OCI-LY7 (cell line): ENCODE measurements at places on chromosomes 12 and 14.

- no peak for DNase-seq
Measured at GRCh38 chr12:27176765-27177164, 67.3 kb upstream of the STK38L start.

DNA sequence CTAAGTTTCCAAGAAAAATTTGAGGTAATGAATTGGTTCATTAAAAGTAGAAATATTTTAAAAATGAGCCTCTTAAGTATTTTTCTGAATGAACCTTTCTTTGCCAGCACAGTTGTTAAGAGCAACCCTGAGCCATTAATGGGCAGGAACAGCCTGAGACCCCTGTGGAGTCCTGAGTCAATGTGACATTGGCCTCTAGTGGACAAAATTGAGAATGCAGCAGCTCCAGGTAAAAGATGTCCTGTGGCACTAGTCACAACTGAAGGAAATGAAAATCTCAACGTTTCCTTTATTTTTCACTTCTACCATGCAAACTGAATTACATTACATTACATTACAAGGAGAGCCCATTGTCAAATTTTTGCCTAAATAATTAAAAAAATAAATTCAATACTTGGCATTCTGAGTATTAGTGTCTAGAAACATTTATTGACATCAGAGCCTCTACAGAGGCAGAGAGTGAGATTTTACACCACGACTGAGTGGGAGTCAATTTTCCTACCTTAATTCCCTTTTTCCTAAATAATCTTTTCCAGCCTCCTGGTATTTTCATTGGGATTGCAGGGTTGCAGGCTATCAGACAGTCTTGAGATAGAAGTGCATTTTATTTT, 135.7 kb downstream of the PPM1H start:
- peak; percentile 76 for DNase-seq

DNA sequence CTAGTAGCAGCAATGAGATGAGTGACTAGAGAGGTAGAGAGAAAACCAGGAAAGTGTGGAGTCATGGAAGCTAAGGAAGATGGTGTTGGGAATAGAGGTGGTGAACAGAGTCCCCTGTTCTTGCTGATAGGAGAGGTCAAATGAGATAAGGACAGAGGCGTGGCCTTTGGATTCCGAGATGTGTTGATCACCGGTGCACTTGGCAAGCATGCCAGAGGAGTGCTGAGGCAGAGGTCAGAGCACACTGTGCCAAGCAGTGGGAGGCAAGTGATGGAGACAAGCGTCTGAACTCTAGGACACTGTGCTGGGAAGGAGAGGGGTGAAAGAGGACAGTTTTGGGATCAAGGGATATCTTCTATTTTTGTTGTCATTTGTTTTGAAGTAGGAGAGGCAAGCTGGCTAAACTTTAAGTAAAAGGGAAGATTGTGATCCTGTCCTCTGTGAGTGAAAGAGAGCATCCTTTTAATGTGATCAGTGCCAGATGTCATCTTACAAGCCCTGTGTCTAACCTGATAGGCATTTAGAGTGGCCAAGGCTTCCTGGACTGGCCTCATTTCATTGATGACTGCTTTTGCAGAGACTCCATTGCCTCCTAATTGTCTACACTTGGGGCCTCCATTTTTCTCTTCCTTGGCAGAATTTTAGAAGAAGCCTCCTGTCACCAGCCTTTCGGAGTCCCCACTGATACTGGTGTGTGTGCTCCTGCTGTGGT, 336.4 kb downstream of the CACNA1C start:
- no peak for DNase-seq

- no peak for DNase-seq
Measured at GRCh38 chr12:65532162-65532561, 253.7 kb downstream of the MSRB3 start.

DNA sequence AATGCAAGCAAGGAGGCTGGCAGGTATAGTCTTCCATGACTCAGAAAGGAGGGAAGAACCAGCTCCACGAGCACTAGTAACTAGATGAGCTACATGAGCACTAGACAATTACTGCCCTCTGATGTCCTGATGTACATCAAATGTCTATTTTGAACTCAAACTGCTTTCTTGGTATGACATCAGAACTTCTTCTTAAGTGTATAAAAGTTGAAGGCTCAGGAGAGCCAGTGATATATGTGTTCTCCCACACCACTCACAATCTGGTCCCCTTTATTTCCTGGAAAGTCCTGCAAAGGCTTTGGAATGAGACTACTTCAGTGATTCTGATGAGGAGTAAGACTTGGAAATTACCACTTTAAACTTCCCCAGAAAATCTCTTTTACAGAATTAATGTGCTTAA, 18.5 kb upstream of the DHRS7 start:
- DNase-seq, result peak; percentile 58

DNA sequence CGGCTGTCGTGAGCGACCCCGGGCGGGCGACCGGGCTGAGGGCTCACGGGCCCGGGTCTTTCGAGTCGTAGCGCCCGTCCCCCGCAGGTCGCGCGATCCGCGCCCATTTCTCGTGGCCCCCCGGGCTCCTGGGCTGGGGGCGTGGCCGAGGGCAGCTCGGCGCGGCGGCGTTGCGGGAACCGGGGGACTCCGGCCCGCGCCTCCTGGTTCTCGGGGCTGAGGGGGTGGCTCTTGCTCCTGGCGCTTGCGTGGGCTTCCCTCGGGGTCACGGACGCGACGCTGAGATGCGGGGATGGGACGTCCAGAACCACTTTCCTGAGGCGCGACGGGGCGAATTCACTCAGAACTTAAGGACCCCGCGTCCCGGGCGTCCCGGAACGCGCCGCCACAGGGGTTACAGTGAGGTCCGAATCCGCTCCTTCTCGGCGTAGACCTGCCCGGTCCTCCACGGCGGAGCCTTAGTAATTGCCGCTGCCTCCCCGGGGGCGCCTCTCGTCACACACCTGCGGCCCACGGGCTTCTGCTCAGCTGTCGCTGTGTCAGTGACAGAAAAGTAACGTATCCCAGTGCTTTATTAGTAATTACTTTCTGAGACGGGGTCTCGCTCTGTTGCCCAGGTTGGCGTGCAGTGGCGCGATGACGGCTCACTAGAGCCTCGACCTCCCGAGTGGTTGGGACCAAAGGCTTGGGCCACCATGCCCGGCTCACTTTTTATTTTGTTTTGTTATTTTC, 606 bp downstream of the EP400 start:
- peak; percentile 48 for DNase-seq

DNA sequence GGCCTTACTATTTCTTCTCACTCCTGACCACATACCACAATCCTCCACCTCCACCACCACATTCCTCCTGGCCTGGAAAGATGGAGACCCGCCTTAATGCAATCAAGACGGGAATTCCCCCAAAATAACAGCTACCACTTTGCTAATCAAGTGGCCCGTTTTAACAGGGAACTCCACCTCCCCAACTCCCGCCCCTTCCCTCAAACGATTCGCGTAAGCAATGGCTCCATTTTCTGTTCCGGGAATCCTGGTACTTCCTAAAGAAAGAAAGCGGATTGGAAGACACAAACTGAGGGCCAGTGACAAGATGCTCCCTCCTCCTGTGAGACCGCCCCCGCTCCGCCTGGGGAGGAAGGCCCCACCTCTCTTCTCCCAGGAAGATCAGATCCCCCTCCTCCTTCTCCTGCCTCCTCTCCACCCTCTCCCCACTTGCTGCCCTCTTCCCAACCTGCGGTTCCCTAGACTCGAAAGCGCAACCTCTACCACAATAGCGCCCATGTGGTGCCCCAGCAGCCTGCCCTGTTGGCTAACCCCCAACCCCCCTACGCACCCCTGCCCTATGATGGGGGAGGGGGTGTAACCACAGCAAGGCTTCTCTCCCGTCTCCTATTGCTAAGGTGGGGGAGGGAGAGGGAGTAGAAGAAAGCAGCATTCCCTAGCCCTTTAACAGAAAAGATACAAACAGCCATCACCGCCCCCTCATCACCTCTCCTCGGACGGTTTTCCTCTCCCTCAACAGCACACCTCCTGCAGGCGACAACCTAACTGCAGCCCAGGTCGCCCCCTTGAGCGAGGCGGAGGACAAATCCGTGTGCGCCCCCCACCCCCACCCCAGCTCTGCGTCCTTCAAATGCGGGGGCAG, 777 bp downstream of the ARF3 start:
- DNase-seq, result peak; percentile 48

- DNase-seq, result no peak
Measured at GRCh38 chr12:6361834-6362233, 13.5 kb downstream of the SCNN1A start.

GRCh38 chr12:52670506-52670905, 9.7 kb downstream of the KRT1 start:
- no peak for DNase-seq

DNA sequence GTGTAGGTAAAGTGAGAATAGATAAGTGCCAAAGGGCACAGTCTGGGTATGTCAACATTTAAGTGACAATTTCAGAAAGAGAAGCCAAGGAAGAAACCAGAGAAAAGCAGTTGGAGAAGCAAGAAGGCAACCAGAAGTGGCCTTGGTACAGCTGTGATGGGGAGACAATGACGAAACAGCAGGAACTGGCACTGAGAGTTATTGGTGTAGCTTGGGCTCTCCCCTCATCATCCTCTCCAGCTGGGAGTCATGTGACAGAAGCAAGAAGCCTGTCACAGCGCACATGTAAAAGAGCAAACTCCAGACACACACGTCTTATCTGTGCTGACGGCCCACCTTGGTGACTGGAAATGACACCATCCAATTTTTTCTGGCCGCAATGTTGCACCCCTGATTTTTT, 203.3 kb upstream of the NUDT4 start:
- DNase-seq, result no peak

- no peak for DNase-seq
Measured at GRCh38 chr12:54527631-54527929, 21.8 kb upstream of the PDE1B start.

GRCh38 chr12:58895053-58895452, 25.3 kb downstream of the LRIG3 start:
- DNase-seq, result no peak

DNA sequence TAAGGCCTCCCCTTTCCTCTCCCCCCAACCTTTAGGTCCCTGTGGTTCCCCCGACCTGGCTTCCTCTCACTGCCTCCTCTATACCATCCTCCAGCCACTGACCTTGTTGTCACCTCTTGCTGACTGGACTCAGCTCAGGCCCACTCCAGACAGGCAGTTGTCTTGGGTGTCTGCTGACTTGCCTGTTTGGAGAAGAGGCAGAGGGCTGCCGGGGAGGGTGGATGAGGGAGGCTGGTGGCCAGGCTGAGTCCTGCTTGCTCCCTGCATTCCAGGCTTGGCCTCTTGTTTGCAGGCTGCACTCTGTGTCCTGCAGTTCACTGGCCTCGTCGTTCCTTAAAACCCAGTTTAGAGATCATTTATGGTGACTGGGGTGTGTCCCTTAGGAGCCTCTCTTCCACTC, 31.0 kb upstream of the RD3L start:
- no peak for DNase-seq

DNA sequence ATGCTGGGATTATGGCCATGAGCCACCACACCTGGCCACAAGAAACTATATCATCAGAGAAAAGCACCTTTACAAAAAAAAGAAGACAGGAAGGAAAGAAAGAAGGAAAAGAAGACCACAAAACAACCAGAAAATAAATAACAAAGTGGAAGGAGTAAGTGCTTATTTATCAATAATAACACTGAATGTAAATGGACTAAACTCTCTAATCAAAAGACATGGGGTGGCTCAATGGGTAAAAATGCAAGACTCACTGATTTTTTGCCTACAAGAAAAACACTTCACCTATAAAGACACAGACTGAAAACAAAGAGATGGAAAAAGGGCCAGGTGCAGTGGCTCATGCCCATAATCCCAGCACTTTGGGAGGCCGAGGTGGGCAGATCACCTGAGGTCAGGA, 65.7 kb downstream of the MAPKAPK5 start:
- DNase-seq, result no peak

GRCh38 chr12:56061982-56062381, 18.0 kb upstream of the ERBB3 start:
- DNase-seq, result no peak
